ENCODE measurements at places on chromosomes 2 and 18. TPM values are rescaled to one million over a fixed set of nuclear protein-coding genes. Genes with fewer than 3 reads are reported as not detected.

MATN3 gene
- total RNA-seq, result 1.2 TPM

FABP1 gene
- not detected for total RNA-seq

FIGLA gene
- total RNA-seq, result not detected

CERS6 gene
- 34.8 TPM for total RNA-seq

CCDC150 gene
- 1.2 TPM for total RNA-seq

PLEKHA3 gene
- total RNA-seq, result 3.9 TPM

SPAST gene
- total RNA-seq, result 12.6 TPM

KCNG2 gene
- total RNA-seq, result not detected

LYPD6B gene
- 7.3 TPM for total RNA-seq

BMP10 gene
- total RNA-seq, result not detected

FOXD4L1 gene
- not detected for total RNA-seq

ERLEC1 gene
- total RNA-seq, result 43.3 TPM

NEB gene
- total RNA-seq, result 0.07 TPM

CPSF3 gene
- 51.8 TPM for total RNA-seq

SERPINB13 gene
- total RNA-seq, result 44.9 TPM

HADHA gene
- total RNA-seq, result 144 TPM

SLC9A4 gene
- total RNA-seq, result not detected

LDAH gene
- 11.5 TPM for total RNA-seq

RAB27B gene
- total RNA-seq, result 14.2 TPM

MALL gene
- 126 TPM for total RNA-seq

FRZB gene
- 0.21 TPM for total RNA-seq

TUBA3E gene
- total RNA-seq, result not detected

MARCHF4 gene
- total RNA-seq, result 0.42 TPM

THSD7B gene
- 0.07 TPM for total RNA-seq

DES gene
- not detected for total RNA-seq

TAF4B gene
- 3.8 TPM for total RNA-seq

All from airway epithelial cell (primary cell).